ENCODE measurements at places on chromosomes 3 and 15.

- DNase-seq, result no peak
Observed at GRCh38 chr3:70744536-70744935, 432.1 kb upstream of the MDFIC2 start.

DNA sequence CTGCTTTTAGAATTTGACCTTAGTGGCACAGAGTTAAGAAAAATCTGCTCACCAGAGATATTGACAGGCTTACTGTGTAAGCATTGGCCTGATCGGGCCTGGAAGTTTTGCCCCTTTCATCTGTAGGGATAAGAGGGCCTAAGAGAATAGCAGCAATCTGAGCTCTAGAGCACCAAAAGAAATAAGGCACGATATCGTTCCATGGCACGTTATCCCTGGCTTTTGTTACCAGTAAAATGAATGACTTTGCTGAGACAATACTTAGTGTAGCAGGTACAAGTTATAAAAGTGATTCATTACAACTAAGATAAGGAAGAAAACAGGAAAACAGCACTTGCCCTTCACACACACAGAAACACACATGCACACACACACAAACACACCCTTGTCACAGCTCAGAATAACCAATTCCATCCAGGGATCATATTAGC lies 5.0 kb downstream of the THBS1 start:
- DNase-seq, result no peak

GRCh38 chr3:71585131-71585530 lies 1.6 kb upstream of the FOXP1 start:
- DNase-seq, result no peak

DNA sequence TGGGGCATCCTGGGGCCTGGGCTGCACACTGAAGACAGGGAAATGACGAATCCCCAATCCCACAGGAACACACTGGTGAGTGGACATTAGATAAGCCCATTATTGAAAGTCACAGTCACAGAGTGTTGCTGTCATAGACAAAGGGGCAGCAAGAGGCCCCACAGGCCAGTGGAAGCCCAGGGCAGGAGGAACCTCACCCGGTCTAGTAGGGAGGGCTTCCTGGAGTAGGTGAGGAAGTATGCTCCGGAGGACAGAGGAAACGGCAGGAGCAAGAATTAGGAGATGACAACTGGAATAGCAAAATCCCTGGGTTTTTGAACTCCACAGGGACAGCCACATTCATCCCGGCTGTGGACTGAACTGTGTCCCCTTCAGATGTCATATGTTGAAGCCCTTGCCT lies 101.2 kb downstream of the TPRA1 start:
- DNase-seq, result no peak

GRCh38 chr3:106183762-106184391 lies 315.1 kb upstream of the CBLB start:
- DNase-seq, result peak; percentile 86

DNA sequence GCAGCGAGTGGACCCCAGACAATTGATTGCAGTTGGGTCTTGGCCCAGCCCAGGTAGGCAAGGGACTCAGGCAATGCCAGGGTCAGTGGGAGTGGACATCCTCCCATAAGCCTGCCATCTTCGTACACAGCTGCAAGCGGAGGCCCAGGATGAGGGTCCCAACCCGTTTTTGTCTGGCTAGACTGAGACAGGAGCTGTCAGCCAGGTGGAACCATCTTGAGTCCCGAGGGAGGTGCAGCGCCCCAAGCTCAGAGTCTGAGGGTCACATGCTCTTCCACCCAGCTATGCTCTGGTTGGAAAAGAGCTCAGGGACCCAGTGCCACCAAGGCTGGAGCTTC lies 22.6 kb upstream of the IP6K2 start:
- no peak for DNase-seq

DNA sequence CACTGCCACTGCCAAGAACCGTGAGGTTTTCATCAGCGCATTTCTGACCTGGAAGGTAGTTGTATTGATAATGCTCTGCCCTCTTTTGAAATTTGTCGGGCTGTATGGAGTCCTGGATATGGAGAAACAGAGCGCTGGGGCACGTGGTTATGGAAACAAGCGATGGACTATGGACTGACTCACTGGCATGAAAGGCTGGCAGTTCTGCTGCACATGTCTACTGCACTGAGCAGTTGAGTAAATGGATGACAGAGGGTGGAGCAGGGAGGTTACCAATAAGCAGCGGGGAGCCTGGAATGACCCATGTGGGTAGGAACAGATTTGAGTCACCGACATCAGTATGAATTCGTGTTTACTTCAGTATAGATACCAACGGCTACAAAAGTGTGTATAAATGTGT lies 429.5 kb downstream of the OCA2 start:
- DNase-seq, result no peak

GRCh38 chr15:62249501-62249900 lies 84.4 kb upstream of the C2CD4B start:
- DNase-seq, result no peak

DNA sequence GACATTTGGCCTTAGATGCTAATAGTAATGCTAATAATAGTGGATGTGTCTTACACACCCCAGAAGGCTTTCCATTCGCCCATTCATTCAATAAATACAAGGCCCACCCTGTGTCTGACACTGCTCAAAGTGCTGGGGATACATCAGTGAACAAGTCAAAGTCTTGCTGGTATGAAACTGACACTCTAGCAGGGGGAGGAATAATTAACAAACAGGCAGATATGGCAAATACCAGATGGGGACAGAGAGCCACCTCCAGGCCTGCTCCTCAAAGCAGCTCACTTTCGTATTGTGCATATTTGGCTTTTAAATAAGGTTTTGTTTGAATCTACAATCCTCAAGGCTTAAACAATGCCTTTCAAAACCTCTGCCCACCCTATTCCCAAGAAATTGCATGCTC lies 28.3 kb upstream of the LYZL4 start:
- DNase-seq, result no peak

- no peak for DNase-seq
Observed at GRCh38 chr3:119627461-119627860, 29.8 kb downstream of the PLA1A start.

- DNase-seq, result no peak
Observed at GRCh38 chr15:63166219-63166618, 8.9 kb upstream of the RPS27L start.

- no peak for DNase-seq
Observed at GRCh38 chr3:169980055-169980454, 13.4 kb downstream of the SEC62 start.

DNA sequence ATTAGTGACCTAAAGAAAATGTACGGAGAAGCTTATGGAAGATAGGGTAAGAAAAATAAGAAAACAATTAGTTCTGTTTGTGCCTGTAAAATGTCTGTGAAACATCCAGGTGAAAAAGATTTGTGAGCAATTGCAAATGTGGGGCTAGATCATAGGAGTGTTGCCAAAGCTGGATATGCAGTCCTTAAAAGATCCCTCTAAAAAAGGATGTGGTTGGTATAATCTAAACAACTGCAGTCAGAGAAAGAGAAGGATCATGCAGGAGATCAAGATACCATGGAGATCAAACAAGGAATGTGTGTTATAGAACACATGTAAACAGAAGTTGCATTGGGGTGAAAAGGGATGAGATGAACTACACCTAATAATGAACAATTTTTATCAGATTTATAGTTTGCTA lies 116.8 kb downstream of the ALCAM start:
- no peak for DNase-seq

DNA sequence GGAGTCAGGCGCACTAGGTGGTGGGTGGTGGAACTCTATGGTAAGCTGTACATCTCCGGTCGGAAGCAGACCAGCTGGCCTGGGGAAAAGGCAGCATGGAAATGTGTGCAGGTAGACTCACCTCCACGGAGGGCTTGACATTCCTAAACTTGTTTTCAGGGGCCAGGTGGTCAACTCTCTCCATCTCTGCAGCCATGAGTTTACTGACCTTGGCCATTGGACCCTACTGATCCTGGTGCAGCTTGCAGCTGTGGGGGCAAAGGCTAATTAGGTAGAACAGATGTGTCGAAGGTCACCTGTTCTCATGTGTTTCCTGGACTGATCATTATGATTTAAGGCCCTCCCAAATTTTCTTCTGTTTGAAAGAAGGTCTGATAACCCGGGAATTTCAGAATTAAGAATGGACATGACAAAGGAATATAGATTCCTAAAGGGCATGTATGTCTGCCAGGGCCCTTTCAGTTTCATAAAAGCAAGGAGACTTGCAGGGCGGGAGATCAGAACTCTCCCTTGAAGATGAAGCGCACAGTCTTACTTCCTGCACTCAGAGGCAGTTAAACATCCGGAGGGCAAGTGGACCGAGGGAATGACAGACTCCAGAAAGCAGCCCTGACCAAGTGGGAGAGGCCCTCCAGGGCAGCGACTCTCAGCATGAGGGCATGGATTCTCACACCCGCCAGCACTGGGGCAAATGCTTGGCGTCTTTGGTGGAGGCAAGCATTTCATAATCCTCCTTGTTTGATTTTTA lies 56.1 kb upstream of the CMTM7 start:
- no peak for DNase-seq

GRCh38 chr3:126130081-126130855 lies 46.3 kb upstream of the SLC41A3 start:
- DNase-seq, result no peak

DNA sequence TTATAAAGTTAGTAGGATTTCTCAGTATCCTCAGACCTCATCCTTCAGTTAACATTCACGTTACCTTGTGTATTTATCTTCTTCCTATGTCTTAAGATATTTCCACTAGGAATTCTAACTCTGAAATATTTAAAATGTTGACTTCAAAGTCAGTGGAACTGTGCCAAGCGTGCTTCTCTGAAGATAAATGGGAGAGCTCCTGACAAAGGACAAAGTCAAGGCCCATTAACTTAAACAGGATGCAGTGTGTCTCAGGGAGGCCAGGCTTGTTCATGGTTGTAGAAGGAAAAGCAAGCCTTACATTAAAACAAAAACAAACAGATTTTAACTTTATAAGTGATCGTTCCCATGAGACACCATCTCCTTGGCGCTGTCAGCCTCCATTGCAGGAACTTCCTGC lies 41.5 kb downstream of the ABHD17C start:
- DNase-seq, result no peak

DNA sequence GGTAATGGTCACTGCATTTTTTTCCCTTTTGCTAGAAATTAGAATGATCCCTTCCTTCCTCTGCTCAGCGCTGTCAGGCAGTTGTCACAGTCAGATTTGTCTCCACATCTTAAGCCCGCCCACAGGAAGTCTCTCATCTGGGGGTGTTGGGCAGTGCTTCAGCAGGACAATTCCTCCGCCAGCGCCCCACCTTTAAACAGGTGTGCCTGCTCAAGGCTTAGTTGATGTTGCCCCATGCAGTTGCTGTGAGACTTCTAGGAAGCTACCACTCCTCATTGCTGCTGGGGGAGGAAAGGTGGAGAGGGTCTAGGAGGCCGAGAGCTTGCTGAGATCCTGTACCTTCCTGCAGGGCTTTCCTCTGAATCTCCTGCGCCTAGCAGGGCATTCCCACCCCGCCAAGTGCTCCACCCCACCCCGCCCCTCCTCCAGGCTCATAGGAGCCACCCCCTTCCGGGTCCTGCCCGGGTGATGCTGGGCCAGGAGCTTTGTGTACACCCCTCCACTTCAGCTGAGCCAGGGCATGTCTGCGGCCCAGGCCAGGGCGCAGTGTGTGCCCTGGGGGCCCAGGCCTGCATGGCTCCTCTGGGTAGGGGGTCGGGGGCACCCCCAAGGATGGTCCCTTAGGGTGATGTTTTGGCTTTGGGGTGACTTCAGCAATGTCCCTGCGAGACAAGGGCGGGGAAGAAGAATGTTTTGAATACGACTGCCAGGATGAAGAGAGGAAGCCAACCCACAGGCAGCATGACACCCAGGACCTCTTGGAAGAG lies 68.7 kb downstream of the TRAK1 start:
- no peak for DNase-seq

DNA sequence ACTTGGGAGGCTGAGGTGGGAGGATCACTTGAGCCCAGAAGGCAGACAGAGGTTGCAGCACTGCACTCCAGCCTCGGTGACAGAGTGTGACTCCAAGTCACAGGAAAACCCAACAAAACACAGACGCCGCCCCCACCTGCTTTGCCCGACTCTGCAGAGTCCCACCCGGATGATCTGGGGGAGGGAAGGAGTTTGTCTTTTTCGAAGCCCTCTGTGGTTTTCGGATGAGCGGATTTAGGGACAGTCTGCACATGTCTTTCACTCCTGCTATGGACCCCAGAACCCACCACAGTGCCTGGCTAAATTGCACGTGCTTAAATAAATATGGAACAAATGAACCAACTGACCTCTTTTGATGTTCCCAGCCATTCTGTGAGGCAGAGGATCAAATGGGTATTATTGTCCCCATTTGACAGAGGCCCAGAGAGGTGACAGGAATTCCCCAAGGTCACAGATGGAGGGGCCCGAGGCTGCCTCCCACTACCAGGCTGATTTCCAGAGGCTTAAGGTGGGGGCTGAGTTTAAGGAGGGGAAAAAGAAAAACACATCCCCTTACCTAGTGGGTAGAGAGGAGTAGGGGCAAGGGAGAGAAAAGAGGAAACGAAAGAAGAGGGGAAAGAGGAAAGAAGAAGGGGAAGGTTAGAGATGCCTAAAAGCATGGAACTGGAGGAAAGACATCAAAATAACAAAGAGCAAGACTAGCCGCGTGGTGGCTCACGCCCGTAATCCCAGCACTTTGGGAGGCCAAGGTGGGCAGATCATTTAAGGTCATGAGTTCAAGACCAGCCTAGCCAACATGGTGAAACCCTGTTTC lies 59.4 kb upstream of the TFRC start:
- no peak for DNase-seq

GRCh38 chr15:101448336-101448735 lies 41.2 kb downstream of the PCSK6 start:
- DNase-seq, result no peak

DNA sequence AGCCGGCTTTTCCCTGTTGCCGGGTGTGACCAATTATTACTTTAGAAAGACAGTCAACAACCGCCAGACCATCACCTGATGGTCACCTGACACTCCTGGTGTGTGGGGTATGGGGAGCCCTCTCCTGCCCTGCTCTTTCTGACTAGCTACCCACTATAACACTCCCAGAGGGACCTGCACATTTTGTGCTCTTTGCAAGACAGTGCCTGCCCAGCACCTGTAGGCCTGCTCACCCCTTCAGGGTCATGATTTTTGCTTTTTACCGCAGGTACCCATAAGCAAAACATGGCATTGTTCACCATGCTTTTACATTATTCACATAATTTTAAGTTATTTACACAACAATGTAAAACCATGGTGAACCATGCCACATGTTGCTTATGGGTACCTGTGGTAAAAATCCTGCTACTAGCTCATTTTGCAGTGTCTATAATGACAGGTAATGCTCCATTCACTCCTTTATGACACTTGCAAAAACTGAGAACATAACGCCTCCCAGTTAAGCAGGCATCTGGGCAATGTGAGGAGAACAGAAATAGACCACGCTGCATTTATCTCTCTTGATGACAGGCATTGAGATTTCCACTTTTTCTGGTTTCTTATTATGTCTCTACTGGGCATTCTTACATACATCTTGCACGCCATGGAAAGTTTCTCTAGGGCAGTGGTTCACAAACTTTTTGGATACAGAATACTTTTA lies 9.9 kb downstream of the CCRL2 start:
- no peak for DNase-seq

DNA sequence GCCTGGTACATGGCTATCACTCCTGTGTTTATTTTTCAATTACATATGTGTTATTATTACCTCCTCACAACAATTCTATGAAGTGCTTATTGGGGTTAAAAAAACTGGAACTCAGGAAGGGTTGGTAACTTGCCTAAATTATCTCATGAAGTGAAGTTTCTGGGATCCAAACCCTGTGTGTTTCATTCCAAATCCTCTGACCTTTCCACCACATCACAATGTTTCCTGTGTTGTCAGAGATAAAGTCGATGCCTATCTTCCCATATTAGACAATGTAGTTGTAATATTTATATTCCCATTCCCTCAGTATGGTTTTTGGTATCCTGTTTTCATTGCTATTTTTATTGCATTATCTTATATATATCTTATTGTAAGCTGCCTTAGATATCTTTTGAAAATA lies 269.1 kb upstream of the CFAP20DC start:
- no peak for DNase-seq

All from skeletal muscle cell (primary cell).